ENCODE measurements at places on chromosomes 16 and 17.

DNA sequence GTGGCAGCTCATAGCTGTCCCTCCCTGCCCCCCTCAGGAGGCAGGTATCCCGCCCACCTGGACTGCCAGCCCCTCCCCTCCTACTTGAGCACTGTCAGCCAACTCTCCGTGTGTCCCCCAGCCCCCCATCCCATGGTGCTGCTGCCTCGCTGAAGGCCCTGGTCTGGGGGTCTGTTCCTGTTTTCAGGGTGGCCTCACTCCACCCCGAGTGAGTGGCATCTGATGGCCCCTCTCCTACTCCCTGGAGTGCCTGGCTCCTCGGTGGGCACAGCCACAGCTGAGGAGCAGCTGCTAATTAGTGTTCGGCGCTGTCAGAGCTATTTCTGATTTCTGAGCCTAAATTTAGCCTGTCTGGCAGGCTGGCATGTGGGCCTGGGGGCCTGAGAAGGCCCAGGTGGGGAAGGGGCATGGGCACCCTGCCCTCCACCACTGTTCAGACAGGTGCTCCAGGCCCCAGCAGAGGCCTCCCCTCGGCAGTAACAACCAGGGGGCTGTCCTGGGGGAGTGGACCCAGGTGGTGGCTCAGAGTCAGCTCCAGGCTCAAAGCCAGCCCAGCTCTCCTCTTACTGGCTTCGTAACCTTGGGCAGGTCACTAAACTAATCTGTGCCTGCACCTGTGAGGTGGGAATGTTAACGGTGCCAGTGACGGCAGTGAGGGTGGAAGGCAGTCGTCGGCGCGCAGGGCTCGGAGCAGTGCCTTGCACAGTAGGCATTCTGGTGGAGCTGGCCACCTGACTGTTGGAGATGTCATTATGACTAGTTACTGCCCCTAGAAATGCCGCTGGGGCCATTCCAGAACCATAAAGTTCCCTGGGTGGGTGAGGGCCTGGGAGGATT lies 6.5 kb downstream of the FMNL1 start:
- DNase-seq: no peak

- no peak for DNase-seq
Measured at GRCh38 chr17:58539698-58540097, 25.3 kb upstream of the MTMR4 start.

DNA sequence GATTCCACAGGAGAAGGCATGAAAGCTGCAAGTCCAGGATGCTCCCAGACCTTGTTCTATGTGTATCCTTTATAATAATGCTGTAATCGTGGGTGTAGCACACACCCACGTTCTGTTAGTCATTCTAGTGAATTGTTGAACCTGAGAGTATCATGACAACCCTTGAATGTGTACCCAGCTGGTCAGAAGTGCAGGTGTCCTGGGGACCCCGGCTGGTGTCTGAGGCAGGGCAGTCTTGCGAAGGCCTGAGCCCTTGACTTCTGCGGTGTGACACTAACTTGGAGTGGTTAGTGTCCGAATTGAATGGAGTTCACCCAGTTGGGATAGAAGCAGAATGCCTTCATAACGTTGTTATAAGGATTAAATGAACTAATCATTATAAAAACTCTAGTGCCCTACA lies 218.0 kb upstream of the TNRC6C start:
- no peak for DNase-seq

DNA sequence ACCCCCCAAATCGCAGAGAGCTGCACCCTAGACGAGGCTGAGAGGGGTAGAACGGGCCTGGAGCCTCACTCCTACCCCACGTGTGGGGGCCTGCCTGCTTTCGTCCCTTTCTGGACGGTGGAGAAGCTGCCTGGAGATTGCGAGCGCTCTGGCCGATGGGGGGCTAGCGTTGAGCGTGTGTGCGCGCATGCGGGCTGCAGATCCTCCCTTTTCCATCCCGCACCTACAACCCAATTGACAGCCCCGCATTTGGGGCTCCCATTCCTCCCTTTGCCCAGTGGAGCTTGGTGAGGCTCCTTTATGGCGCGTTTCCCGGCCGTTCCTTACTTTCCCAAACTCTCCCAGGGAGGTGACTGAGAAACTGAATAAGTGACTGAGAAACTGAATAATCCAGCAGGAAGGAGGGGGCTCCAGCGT lies 907 bp upstream of the ESRP2 start:
- peak; percentile 58 for DNase-seq

DNA sequence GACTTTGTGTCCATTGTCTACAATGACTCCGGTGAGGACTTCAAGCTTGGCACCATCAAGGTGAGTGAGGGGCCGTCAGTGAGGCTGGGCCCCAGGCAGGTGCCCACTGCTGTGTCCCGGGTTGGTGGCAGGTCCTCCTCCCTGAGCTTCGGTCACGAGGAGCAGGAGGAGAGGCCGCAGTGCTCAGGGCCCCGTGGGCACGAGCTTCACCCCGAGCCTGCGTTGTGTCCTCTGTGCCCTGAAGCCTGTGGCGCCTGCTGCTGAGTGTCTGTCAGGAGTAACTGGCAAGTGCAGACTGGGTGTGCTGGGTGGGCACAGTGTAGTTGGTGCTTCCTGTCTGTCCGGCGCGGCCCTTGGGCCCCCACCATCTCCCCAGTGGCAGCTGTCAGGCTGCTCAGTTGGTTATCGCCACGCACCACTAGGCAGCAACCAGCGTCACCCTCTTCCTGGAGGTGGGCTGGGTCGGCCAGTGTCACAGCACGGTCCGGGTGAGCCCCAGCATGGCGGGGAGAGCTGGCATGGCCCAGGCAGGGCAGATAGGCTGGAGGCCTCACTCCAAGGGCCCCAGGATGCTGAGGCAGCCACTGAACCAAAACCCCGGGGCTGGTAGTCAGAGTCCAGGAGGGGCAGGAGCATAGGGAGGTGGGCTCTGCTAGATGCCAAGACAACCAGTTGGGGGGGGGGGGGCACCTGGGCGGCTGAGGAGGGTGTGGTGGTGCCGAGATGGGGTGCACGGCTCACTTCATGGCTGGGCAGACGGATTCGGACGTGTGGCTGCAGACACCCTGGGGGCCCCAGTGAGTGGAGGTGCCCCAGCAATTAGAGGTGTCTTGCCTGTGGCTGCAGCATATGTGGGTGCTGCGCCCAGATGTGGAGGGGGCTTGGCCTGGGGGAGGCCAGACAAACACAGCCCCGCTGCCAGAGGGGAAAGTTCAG lies 39.3 kb downstream of the TSC2 start:
- no peak for DNase-seq

DNA sequence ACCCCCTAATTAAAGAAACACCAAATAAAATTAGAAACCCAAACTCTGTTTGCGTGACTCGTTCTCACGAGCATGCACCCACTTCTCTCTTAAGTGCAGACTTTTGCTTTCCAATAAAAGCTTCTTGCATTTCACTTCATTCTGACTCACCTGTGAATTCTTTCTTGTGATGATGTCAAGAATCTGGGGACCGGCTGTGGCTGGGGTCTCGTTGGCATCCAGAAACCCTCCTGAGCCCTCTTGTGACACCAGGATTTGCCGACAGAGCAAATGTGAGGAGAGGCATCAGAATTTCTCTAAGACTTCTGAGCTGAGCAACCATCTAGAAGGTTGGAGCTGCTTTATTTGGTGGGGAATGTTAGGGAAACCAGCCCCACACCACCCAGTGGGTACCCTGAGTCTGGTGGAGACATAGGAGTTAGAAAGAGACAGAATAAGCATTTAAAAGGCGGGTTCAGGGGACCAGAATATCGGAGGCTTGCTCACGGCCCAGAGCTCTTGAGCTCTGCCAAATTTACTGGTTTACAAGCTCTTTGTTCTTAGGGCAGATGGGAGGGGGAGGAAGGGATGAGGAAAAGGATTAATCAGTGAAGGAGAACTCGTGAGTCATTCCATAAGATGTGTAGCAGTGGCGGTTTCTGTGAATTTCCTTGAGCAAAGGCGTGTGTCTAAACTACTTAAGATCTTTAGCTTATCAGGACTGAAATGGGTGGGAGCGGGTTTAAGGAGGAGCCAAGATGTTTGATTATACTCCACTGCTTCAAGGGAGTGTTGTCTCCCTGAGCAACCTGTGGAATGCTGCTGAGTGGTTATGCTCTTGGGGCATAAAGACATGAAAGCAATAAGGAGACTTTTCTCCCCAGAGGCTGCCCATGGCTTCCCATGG lies 24.2 kb upstream of the TMC5 start:
- DNase-seq: peak; percentile 27

- DNase-seq: no peak
Measured at GRCh38 chr16:81483064-81483969, 38.7 kb downstream of the CMIP start.

DNA sequence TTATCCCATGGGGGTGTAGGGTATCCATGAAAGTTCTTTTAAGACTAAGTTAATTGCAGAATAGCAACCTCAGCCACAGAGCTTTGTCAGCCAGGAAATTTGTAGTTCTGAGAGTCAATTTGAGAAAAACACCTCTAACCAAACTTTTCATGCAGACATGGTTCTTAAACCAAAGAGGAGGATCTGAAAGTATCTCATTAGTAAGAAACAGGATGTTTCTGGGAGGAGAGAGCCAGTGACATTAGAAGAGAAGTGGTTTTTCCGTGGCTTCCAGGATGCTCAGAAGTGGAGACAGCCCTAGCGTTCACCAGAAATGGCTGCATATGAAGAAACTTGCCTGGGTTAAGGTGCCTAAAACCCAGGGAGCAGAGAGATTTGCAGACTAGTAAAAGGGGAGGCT lies 7.9 kb downstream of the GNAO1 start:
- no peak for DNase-seq

GRCh38 chr16:73150786-73151185 lies 102.9 kb upstream of the ZFHX3 start:
- DNase-seq: no peak

DNA sequence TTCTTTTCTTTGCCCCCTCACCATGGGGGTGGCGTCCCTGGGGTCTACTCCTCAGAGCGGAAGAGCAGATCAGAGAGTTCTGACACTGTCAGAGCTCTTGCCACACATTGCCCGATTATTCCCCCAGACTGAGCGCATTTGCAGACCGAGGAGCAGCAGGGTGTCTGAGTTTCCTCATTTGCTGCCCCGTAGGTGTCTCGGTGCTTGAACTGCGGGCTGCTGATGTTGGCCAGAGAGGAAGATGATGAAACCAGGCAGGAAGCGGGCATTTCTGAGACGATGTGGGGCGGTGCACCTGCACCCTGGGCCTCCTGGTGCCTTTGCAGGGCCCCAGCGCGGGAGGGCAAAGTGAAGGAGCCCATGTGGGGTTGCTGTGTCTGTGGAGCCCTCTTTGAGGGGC lies 55.2 kb downstream of the ARSG start:
- DNase-seq: no peak

DNA sequence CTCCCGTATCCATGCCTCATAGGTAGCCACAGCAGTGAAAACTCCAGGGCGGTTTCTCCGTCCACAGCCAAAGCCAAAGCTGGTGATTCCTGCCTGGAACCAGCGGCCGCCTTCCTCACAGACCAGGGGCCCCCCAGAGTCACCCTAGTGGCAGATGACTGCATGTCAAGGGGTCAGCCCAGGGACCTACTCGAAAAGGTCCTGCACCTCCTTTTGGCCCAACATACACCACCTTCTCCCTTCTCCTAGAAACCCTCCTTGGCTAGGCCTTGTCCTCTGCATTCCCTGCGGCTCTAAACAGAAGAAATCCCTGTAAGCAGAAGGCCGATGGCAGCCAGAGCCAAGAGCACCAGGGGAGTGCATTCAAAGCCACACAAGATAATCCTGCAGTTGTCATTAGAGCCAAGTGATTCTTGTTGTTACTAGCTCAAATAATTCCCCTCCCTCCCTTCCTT lies 6.1 kb downstream of the PRSS36 start:
- DNase-seq: no peak

GRCh38 chr17:27526604-27527002 lies 70.4 kb downstream of the KSR1 start:
- DNase-seq: no peak

DNA sequence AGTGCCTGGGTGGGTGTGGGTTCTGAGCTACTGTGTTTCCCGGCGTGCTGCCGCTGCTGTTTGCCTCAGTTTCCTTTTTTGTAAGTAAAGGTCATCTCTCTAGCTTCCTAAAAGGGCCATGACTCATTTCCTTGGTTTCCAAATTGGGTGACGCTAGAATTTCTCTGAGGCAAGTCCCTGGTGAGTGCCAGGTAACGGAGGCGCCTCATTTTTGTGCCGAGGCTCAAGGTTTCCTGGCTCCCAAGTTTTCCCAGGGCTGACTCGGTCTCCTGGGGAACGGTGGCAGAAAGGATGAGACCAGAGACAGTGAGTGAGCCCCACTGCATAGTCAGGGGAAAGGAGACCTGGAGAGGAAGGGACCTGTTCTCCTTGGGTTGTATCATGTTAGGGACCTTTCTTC lies 20.3 kb downstream of the MSI2 start:
- no peak for DNase-seq

DNA sequence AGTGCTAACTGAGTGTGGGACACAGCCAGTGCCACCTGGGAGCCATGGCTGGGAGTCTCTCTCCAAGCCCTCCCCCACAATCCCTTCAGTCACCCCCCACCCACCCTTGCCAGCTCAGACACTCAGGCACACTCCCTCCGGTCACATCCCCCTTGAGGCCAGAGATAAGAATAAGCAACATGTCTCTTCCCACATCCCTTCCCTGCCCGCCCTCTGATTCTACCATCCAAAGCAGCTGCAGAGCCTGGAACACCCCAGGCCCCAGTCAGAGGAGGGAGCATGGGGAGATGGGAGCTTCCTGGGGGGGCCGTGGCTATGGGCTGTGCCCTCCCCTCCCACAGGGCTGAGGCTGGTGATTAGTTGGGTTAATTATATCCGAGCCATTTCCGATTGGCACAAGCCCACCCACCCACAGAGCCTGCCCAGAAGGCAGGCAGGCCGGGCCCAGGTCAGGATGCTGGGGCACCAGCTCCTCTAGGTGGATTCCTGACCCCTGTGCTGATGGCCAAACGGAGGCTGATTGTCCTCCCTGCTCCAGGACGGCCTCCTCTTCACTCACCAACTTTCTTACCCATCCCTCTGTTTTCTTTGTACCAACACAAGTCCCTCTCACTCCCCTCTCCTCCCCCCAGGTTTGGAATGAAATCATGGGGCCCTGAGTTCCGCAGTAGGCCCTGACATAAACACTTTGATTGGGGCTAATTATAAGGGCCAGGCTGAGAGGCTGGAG lies 28.6 kb upstream of the MEIOC start:
- DNase-seq: no peak

- DNase-seq: peak; percentile 14
Measured at GRCh38 chr16:86232496-86232895, 277.8 kb upstream of the FOXF1 start.

GRCh38 chr16:86844695-86845094 lies 266.3 kb downstream of the FOXL1 start:
- no peak for DNase-seq

GRCh38 chr17:82497483-82498405 lies 21.8 kb upstream of the FOXK2 start:
- DNase-seq: peak; percentile 74

DNA sequence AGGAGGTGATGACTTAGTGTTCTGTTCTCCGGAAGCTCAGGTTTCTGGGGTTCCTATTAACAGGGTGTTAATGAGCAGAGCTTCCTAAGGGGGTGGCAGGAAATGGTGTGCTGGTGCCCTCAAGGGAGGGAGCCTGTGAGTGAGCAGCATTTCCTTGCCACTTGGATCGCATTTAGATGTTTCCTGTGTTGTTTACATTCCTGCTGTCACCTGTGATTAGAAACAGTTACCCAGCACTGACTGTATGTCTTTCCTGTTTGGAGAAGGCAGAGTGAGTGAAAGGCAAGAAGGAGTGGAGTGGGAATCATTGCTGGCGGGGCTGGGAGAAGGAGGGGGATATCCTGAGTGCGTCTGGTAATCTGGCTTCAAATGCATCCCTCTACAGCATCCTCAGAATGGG lies 214.6 kb downstream of the CCDC182 start:
- no peak for DNase-seq

- peak; percentile 65 for DNase-seq
Measured at GRCh38 chr17:8994319-8994718, 27.0 kb upstream of the NTN1 start.

- DNase-seq: no peak
Measured at GRCh38 chr16:708959-709358, 3.4 kb upstream of the FBXL16 start.

GRCh38 chr17:4480929-4481898 lies 17.5 kb upstream of the SPNS2 start:
- no peak for DNase-seq
